Aortic smooth muscle cell (primary cell): ENCODE measurements at places on chromosomes 3 and 15. TPM values are rescaled to one million over a fixed set of nuclear protein-coding genes. Genes with fewer than 3 reads are reported as not detected.

RNU5B-1 gene
- total RNA-seq: not detected in 2 replicates

PLSCR5 gene
- total RNA-seq: not detected in 2 replicates

SMC4 gene
- total RNA-seq: 66.8 and 78.9 TPM in 2 replicates

LRRN1 gene
- 0.06 TPM in 1 of 2 replicates, not detected in the other for total RNA-seq

SCG3 gene
- not detected in 2 replicates for total RNA-seq

IQCF5 gene
- total RNA-seq: not detected in 2 replicates

GATM gene
- total RNA-seq: 0.37 and 0.40 TPM in 2 replicates

SLC2A2 gene
- total RNA-seq: not detected in 2 replicates

PROS1 gene
- 52.4 and 57.9 TPM in 2 replicates for total RNA-seq

BLM gene
- 3.3 and 5.3 TPM in 2 replicates for total RNA-seq

PLS1 gene
- total RNA-seq: 0.37 and 0.66 TPM in 2 replicates

PTH1R gene
- total RNA-seq: 0.06 and 0.13 TPM in 2 replicates
